ENCODE measurements at places on chromosomes 7 and 10. TPM values are rescaled to one million over a fixed set of nuclear protein-coding genes. Genes with fewer than 3 reads are reported as not detected.

Gene CACUL1
- total RNA-seq: 49.3 TPM

Gene ABCB8
- 21.5 TPM for total RNA-seq

Gene TMEM168
- 14.2 TPM for total RNA-seq

Gene PTPRZ1
- total RNA-seq: not detected

Gene DRGX
- not detected for total RNA-seq

Gene AKR1B15
- total RNA-seq: not detected

Gene UPK3B
- 0.52 TPM for total RNA-seq

Gene HYAL4
- total RNA-seq: not detected

Gene CALML3
- not detected for total RNA-seq

Gene C7orf33
- not detected for total RNA-seq

Gene PDZD7
- total RNA-seq: 0.21 TPM

Gene KCNH2
- total RNA-seq: 0.94 TPM

Gene MICALL2
- total RNA-seq: 2.7 TPM

Gene CCDC172
- total RNA-seq: not detected

Gene CYP3A7
- not detected for total RNA-seq

Gene PRPS1L1
- 0.31 TPM for total RNA-seq

Gene RAMP3
- 0.31 TPM for total RNA-seq

Gene BRAT1
- 7.7 TPM for total RNA-seq

Gene NUDT13
- 0.42 TPM for total RNA-seq

Gene ZNF786
- total RNA-seq: 3.1 TPM

Gene PHYHIPL
- total RNA-seq: 0.10 TPM

Gene CALCR
- total RNA-seq: not detected

Gene ABI1
- 100 TPM for total RNA-seq

Gene PAPSS2
- total RNA-seq: 1.7 TPM

Gene RUFY2
- total RNA-seq: 20.5 TPM

Gene ASL
- 9.8 TPM for total RNA-seq

Gene SFRP5
- 0.52 TPM for total RNA-seq

Gene OIT3
- total RNA-seq: 0.21 TPM

Gene UCN3
- not detected for total RNA-seq

Gene PRSS37
- 0.10 TPM for total RNA-seq

Gene HELLS
- 19.7 TPM for total RNA-seq

Gene SPDYE1
- under 0.01 TPM for total RNA-seq

Gene ARMC3
- total RNA-seq: 2.1 TPM

Gene IFIT1B
- total RNA-seq: 0.10 TPM

Gene FAM25C
- not detected for total RNA-seq

Gene MUC3A
- not detected for total RNA-seq

Gene ITPRID1
- total RNA-seq: 0.73 TPM
